ENCODE measurements at places on chromosomes 12 and 14.

GRCh38 chr14:33510063-33510481 is 440.8 kb downstream of the EGLN3 start:
- DNase-seq: peak; percentile 46

GRCh38 chr14:28867571-28867970 is 101.0 kb downstream of the FOXG1 start:
- no peak for DNase-seq

DNA sequence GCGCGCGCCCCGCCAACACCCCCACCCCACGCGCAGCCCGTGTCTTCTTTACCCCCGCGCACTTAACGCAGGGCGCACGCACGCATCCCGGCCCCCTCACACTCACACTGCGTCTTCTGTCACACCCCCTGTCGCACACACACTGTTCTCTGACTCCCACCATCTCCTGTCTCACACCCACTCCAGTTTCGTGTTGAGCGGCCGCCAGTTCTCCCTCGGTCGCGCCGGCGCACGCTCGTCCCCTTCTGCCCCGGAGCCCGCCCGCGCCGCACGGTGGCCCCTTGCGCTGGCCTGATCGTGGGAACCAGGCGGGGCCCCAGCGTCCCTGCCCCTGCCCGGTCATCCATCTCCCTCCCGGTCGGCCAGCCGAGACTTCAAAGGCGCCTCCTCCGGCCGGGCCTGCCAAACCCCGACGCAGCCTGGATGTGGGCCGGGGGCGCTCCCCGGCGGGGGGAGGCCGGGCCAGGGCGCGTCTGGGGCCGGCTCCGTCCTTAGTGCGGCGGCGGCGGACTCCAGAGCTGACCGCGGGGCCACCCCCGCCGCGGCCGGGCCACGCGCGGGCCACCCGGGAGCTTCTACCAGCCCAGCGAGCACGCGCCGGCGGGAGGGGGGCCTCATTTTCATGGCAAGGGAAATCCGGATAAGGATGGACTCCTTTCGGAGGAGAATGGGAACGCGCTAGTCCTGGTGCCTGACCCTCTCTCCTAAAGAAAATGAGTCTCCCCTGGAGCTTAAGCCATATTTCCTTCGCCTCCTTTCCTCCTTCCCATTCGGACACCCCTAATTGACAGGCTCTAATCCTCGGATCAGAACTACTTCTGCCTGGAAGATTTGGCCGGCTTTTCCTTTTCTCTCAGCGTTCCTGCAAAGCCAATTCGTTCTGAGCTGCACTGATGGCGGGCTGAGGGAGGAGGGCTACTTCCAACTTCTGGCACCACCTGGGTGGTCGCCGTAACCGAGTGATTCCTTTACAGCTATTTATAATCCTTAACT is 82.0 kb upstream of the HMGA2 start:
- DNase-seq: peak; percentile 86

GRCh38 chr14:87066221-87066817 is 926.7 kb downstream of the GALC start:
- DNase-seq: no peak

DNA sequence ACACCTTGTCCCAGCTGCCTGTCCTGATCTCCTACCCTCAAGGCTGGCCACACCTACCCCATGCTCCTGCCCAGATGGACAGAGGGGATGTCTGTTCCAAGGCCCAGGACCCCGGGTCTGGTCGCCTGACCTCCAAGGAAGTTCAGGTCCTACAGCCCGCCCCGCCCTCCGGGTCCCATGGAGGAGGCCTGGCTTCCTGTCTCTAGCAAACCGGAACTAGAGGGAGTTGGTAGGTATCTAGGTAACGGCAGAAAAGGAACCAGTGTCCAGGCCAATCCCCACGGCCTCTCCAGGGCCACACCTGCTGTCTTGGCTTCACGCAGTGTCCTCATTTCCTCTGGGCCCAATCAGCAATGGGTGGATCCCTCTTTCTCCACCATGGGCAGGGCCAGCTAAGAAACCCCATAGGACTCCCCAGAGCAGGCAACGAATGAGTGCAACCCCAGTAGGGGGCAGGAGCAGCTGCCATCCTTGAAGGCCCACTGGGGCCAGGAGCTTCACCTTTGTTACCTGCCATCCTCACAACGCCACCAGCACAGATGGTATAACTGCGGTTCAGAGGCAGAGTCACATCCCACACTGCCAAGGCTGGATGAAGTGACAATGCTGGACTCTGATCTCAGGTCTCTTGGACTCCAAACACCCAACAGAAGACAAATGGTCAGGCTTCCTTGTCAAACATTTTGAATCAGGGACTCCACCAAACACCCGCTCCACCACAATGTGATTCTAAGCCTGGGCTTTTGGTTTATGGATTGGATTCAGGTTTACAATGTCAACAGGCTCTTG is 25.1 kb upstream of the RPLP0 start:
- DNase-seq: no peak

DNA sequence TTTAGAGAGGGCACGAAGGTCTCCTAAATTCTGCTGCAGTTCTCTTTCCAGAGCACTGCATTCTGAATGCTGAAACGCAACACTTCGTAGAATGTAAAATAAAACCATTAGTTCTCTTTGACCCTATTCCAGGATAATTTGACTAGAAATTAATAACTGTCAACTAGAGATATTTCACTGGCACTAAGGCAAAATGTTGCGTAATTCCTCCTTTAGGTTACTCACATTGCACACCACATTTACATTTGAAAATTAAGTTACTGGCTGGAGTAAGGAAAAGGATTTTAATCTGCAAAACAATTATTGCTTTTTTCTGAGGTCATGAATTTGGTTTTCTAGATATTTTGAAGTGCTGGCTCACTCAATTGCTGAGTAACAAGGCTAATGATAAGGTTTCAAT is 58.0 kb upstream of the TRHDE start:
- DNase-seq: no peak

GRCh38 chr12:75526655-75527511 is 15.5 kb upstream of the KRR1 start:
- DNase-seq: peak; percentile 80

DNA sequence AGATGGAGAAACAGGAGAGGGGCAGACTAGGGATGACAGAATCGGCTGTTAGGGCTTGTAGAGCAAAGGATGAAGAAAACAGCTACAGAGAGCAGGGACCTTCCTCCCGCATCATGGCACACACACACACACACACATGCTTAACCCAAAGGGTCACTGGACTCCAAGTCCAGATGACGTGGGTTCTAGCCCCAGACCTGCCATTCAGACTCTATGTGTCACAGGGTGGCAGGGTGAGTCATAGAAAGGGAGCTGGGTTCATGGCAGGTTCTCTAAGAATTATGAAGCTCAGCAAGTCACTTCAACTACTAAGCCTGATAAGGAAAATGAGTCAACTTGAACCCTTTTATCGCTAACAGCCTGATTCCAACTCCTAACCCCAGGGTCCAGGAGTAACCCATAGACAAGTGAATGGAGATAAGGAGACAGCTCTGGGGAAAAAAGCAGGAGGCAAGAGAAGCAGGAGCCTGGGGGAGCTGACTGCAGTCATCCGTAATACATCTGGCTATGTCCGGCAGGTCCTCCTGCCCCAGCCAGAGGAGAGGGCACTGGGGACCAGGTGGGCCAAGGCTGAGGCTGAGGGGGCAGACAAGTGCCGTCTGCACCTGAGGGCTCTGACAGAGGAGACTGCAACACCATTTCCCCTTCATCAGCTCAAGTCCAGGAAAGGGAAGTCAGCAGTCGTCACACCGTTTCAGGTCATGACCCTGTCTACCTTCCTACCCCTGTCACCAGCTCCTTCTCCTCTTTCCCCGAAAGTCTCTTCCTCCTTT is 3.6 kb upstream of the TNFRSF1A start:
- DNase-seq: no peak

DNA sequence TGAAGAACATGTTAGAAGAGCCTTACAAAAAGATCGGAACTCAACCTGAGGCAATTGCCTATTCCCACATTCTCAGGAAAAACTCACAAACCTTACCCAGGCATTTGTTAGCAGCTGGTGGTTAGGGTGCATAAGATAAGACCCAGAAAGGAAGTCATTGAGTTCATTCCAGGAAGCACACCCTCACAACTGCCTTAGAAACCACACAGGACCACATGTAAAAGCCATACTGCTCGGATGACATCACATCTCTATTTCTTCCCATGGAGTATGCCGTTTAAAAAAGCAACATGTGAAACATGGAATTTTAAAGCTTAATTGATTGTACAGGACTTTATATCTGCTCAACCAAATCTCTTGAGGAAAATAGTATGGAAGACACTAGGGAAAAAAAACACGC is 411.2 kb downstream of the DAD1 start:
- DNase-seq: no peak

DNA sequence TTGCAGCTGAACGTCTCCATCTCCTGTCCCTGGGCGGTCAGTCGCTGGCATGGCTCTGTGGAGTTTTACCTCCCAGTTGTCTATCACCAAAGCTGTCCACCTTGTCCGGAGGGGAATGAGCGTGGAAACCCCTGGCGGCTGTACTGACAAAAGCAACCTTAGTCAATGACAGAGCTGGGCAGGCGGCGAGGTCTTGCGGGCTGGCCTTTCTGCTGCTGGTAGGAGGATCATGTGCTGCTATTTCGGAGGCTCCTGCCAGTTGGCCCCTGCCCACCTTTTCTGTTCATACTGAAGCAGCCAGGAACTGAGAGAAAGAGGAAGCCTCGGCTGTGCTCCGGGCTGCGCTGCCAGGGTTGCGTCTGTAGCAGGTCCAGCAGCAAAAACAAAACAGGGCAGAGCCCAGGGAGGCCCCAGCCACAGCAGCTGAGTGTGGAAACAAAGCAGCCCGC is 57.7 kb downstream of the HMGA2 start:
- DNase-seq: peak; percentile 75

GRCh38 chr14:61421212-61421923 is 100.0 kb downstream of the PRKCH start:
- DNase-seq: no peak

Measured in retina (tissue), 1 donor.